Islet precursor cell (in vitro differentiated cells): ENCODE measurements at places on chromosomes 7 and 10.

DNA sequence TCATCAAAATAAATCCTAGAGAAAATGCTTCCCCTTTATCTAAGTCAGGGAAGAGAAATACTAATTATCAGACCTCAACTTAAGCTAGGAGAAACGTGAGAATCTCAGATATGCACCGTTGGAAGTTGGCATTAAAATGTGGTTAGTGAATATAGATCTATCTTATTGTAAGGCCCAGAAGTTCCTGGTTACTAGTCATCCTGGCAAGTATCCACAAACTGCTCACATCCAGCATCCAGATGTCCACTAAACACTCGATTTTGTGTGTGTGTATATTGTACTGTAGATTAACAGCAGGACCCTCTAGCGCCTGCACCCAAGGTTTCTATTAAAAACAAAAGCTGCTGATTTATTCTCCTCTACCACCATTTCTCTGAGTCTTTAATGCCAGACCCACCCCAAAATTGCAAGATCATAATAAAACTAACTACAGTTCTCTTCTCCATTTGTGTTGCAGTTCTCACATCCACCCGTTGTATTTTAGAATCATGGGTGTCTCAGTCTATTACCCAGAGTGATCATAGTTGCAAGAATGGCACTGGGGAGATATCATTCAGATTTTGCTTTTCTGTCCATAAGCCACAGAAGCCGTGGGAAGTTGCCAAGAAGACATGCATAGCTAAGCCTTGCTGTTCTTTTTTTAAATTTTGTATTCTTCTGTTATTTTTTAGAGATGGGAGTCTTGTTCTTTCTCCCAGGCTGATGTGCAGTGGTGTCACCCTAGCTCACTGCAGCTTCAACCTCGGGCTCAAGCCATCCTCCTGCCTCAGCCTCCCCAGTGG, 165.4 kb downstream of the KIAA1217 start:
- no peak for DNase-seq

- no peak for DNase-seq
Measured at GRCh38 chr10:124332426-124332825, 86.3 kb downstream of the OAT start.

GRCh38 chr7:16840094-16840493, 35.3 kb upstream of the AGR2 start:
- DNase-seq = no peak

GRCh38 chr10:96287392-96288105, 16.2 kb upstream of the BLNK start:
- no peak for DNase-seq

DNA sequence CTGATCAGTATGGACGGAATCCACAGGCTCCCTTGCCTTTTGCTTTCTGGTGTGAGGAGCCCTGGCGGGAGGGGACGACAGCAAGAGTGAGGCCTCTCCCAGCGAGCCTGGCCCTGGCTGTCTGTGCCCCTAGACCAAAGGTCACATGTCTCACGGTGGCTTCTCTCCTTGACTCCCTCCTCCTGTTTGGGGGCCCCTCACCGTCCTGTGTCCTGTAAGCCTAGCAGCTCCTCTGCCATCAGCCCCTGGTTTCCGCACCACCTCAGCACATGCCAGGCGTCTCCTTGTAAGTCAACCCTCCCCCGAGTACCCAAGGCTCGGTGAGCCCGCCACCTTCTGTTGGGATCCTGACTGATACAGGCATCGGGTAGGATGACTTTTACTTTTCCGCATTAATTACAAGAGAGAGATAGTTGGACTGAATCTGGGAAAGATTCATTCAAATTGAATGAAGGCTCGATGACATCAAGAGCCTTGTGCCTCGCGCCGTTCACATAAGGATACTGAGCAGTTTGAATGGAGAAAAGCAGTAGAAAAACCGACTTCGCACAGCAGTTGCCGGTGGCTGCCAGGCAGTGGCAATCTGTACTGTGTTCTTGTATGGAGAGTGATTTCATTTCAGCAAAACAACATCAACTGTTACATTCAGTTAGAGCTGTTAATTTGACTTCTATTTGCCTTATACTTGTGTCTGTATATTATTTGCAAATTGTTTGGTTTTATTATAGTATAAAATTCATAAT, 119.8 kb downstream of the XRCC2 start:
- no peak for DNase-seq

GRCh38 chr7:82697897-82698296, 254.3 kb upstream of the CACNA2D1 start:
- no peak for DNase-seq

DNA sequence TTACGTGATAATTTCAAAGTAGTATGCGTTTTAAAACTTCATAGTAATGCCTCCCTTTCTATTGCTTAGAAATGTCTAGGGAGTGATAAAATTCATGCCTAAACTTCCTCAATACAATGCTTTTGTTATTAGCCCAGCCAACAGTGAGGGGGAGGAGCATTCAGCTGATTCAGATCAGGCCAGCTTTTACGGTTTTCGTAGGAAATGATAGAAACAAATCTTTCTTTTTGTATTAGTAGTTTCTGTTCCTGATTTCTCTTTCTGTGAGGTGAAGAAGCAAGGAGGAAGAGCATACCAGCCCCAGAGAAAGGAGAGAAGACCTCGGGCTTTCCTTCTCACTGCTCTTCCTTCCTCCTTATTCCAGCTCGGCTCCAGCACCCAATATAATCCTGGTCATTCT, 35.2 kb upstream of the ITPRID1 start:
- no peak for DNase-seq

GRCh38 chr7:55903985-55904759, 16.9 kb downstream of the ZNF713 start:
- DNase-seq = no peak

DNA sequence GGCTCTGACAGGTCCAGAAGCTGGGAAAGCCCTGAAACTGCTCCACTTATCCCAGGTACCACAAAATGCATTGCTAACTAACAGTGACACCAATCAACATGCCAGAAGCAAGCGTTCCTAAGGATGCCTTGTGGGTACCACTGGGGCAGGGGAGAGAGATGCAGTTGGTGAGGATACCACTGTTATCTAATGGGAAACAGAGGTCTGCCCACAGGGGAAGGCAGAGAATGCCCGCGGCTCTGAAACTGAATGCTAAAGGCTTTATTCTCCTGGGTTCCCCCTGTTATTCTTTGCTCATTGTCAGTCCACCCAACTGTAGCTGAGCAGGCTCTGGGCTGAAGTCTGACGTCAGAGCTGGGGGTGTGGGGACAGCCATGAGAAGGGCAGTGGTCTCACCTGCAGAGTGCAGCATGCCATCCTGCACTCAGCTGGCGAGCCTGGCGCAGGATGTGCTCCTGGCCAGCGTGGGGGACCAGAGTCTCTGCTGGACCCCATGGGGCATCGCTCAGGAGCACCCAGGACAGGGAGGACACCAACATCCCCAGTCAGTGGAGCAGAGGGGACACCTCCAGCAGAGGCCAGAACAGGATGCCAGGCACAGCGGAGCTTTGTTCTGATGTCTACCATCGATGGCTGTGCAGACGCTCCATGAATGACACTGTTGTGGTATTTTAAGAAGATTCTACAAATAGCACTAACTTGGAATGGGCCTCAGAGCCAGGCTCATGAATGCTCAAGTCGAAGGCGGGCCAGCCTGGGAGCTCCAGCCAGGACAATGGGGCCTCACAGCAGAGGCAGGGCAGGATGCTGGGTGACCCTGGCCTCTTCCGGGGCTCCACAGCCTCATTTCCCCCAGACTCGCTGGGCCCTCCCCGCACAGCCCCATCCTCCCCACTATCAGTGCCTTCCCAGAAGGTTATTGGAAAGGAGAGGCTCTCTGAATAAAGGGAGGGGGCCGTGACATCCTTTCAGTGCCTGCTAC, 95.8 kb downstream of the ARHGAP22 start:
- no peak for DNase-seq

DNA sequence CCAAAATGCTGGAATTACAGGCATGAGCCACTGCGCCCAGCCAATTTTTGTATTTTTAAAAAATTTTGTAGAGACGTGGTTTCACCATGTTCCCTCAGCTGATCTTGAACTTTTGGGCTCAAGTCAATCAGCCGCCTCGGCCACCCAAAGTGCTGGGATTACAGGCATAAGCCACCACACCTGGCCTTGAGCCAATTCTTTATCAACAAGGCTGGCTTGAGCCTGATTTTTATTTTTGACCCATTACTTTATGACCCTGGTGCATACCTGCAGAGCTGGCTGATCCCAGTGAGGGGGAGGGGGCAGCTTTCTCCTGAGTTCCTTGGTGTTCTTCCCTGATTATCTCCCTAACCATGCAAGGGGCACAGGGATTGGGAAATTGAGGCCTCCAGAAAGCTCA, 15.8 kb upstream of the CPA1 start:
- no peak for DNase-seq

DNA sequence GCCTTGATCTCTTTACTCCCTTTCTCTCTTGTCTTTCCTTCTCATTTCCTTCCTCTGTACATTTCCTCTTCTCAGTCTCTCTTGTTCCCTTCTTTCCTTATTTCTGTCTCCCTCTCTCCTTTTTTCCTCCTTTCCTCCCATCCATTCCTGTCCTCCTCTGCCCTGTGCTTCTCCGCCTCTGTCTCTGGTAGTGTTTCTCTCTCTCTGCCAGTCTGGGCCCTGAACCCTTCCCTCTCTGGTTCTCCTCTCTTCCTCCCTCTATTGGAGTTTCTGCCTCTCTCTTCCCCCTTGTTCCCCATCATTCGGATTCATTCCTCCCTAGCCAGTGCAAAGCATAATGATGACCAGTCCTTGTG, 13.2 kb upstream of the PAX2 start:
- no peak for DNase-seq

DNA sequence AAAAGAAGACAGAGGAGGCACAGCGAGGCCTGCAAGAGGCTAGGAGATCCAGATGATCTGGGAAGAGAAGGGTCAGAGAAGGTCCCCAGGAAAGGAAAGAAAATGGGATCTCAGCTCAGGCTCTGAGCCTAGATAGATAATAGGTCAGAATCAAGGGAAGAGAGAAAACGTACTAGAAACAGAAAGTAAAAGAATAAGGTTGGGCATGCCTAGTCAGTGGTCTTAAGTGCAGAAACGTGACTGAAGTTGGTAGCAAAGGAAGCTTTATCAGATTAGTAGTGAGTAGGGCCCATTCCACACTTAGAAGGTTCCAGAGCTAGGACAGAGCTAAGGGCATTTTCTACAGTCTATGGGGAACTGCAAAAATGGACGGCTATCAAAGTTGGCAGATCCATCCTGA, 84.8 kb upstream of the ASAH2 start:
- DNase-seq = no peak

DNA sequence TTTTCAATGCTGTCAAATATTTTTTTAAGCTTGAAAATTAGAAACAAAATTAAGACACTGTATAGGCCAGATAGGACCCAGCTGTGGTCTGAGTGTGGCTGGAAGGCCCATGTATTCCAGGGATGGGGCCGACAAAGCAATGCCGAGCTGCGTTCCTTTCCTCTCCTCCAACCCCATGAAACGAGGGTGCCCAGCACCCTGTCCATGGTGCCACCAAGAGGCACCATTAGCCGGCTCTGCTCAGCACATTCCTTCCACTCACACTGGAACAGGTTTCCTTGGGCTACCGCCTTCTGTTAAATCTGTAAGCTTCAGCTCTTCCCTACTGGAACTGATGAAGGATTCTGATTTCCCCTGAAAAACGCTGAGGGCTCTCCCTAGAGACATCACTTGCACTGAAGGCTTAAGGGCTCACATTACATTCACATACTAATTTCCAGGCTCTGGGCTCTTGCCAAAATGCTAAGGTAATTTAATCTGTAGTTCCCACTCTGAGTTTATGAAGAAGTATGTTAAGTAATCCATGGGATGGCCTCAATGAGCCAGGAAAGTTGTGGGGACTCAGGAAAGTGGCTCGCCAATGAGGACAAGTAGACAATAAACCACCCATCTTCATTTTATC, 73.7 kb upstream of the CAMK2B start:
- DNase-seq = peak; percentile 35

- DNase-seq = peak; percentile 49
Measured at GRCh38 chr7:45658716-45659495, 84.7 kb downstream of the ADCY1 start.

GRCh38 chr10:114686013-114686412, 27.9 kb upstream of the ABLIM1 start:
- no peak for DNase-seq

DNA sequence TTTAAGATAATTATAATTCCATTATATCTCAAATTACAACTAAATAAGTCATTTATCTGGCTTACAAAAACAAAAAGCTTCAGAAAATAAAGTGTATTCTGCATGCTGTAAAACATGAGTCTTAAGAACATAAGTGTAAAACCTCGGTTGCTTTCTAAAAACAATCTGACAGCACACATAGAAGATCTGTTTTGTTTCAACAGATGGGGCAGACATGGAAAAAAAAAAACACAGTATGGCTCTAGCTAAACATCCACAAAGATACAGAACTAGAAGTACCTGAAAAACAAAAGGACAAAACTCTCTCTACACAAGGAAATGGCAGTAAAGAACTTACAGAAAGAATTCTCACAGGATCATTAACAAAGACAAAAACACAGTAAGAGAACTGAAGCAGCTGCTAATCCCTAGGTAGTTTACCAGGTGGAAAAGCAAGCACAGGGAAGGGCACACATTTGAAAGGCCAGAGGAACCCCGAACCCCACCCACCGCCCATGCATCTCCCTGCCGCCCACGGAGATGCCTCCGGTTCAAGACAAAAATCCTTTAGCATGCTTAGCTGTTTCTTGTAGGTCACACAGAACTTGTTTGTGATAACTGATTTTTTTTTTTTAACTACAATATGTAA, 42.5 kb downstream of the DLD start:
- no peak for DNase-seq

- DNase-seq = no peak
Measured at GRCh38 chr7:108270385-108271015, 140.3 kb upstream of the LAMB4 start.

DNA sequence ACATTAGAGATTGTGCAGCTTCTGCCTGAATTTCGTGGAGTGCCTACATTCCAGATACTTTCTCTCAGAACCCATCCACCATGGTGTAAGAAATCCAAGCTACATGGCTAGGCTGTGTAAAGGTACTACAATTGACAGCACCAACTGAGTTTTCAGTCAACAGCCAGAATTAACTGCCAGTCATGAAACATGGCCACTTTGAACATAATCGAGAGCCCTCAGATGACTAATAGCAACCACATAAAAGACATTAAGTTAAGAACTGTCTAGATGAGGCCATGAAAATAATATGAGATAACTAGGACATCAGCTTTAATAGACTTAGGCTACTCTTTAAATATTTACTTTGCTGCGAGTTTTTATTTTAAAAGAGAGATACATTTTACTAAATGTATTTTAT, 1106.8 kb upstream of the LRRTM3 start:
- no peak for DNase-seq

DNA sequence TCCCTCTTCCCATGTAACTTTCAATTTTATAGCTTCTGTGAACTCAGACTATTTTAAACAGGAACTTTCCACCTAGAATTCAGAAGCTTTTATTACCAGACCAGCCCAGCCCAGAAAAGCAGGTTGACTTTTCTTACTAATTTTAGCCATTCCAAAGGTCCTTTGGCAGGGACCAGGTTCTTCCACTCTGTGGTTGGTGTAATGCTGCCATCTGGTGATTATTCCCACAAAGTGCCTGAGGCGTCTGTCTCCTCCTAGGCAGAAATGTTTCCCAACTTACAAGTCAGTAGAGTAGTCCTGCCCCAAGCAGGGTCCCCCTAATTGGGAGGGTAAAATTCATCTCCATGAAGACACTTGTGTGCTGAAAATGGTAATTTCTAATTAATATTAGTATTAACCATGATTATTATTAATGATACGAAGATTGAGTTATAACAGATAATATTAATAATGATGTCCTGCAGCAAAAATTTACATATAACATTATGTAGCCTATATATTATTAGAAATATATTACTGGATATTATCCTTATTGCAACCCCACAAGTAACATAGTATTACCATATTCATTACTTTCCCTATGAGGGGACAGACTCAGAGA, 53.0 kb upstream of the PPP1R17 start:
- peak; percentile 79 for DNase-seq
